GM18507 (cell line): ENCODE measurements at places on chromosomes 3 and 15.

DNA sequence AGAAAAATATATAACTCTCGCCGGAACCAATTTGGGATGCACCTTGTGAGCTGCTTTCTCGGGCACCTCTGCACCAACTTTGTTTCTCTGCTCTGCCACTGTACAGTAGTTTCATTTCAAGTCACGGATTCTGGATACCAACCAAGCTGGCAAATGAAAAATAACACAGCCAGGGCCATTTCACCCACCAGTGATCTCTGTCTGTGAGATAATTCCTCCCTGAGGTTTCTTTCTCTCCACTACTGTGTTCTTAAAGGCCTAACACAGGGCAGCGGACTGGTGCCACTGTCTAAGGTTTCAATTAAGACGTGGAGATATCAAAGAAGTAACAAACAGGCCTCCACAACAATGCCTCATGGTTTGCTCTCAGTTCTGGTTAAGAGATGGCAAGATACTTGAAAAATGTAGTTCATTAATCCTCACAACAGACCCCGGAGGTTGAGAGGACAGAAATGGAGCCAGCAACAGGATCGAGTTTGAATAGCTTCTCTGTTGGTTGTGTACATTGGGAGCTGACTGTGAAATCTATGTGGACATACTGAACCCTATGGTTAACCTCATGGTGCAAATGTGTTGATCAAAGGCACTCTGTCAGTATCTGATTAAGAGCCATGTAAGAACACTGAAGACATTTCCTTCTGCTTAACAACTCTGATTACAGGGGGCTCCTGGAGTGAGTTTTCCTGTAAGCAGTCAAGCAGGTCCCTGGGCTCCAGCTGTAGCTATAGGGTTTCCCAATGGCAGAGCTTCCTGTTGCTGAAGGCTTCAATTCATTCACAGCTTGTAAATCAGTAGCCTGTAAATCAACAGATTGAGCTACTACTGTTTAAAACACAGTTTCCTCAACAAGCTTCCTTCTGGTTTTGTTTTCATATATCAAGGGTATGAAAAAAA lies 470.5 kb downstream of the EPHA3 start:
- DNase-seq: no peak

GRCh38 chr15:52080031-52080430 lies 32.5 kb downstream of the BCL2L10 start:
- DNase-seq: no peak

DNA sequence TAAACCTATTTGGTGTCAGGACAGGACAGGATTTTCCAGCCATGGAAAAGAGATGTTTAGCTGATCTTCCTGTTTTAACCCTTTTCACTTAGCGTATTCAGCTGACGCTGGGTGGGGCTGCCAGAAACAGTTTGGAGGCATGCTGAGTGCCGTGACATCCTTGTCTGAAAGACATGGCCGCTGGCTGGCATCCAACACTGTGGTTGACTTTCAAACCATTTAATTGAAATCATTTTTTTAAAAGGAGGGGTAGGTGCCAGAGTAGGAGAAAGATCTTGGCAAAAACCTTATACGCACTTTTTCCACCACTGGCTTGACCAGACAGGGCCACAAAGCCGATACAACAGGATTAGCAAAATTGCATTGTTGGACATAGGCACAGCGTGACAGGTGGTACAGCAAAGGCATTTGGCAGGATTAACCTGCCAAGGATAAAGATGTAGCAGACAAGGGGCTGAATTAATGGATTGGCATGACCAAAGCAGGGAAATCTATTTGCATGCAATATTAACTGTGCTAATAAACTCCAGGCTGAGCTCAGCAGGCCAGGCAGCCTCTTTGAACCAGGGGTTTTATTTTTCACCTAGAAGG lies 131.8 kb upstream of the TOPAZ1 start:
- no peak for DNase-seq

- DNase-seq: no peak
These were observed 45.4 kb downstream of the COMMD2 start for GRCh38 chr3:149706905-149707304.

GRCh38 chr3:188126934-188127333 lies 27.0 kb upstream of the LPP start:
- DNase-seq: no peak

DNA sequence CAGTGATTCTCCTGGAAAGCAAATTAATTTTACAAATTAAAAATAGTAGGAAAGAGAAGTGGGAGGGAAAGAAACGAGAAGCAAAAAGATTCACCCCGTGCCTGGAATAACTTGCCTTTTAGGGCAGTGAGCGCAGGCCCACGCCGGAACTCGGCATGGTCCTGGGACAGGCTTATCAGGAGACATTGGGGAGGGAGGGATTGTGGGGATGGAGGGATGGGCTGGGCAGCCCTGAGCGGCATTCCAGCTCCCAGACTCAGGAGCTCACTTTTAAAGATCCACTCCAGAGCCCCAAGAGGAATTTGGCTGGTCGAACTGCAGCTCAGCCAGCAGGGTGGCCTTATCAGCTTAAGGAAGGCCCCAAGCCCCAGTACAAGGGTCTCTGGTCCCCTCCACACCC lies 117.9 kb downstream of the ADCY5 start:
- no peak for DNase-seq

DNA sequence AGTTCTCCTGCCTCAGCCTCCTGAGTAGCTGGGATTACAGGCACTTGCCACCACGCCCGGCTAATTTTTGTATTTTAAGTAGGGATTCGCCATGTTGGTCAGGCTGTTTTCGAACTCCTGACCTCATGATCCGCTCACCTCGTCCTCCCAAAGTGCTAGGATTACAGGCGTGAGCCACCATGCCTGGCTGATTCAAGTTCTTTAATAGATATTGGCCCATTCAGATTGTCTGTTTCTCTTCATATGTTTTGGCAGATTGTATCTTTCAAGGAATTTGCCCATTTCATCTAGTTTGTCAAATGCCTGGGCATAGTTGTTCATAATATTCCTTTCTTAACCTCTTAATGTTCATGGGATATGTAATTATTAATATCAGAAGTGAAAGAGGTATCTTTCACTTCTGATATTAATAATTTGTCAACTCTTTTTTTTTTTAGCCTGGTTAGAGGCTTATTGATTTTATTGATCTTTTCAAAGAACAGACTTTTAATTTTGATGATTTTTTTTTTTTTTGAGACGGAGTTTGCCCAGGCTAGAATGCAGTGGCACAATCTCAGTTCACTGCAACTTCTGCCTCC lies 40.2 kb upstream of the ZFAND6 start:
- DNase-seq: no peak

DNA sequence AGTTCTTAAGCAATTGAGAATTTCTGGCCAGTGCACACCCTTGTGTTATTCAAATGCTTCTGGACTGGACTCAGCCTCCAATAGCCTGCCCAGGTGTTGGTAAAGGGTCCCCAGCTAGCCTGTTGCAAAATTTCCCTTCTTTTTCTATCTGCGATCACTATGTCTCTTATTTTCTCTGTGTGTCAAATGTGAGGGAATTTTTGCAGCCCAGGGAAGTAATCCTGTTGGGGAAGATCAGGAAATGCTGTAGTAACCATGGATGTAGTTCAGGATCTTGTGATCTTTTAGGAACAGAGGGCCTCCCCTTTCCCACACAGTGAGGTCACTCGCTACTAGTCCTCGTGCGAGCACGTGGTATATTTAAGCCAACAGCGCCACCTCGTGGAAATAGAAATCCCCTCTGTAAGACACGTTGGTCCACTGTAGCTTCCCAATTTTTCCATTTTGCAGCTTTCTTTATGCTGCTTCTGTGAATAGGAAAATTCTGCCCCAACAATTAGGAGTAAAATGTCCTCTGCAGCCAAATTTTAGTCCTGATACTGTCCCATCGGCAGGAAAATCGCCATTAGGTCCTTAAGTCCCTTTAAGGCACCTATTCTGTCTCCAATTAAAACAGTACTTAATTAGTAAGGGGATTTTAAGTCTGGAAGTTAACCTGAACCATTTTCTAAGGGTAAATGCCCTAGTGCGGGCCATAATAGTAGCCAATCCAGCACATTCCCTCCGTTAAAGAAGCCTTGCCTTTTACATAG lies 4.0 kb upstream of the SMCO1 start:
- DNase-seq: no peak

DNA sequence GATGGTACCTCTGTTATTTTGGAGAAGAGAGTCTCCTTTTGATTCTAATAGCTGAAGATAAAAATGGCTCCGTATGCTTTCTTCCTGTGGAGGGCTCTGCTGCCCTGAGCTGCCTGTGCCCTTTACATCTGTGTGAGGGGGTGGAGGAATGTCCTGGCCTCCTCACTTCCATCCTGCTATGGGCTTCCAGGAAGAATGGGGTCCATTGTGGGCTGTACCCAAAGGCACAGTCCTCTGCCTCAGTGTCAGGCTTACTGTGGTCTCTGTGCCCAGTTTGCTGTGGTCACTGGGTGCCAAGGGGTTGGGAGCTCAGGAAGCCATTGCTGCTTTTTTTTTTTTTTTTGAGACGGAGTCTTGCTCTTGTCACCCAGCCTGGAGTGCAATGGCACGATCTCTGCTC lies 14.4 kb downstream of the DAG1 start:
- no peak for DNase-seq

GRCh38 chr3:81707996-81708395 lies 53.4 kb downstream of the GBE1 start:
- DNase-seq: no peak

- DNase-seq: no peak
These were observed 7.4 kb upstream of the GSK3B start for GRCh38 chr3:120101624-120102023.

DNA sequence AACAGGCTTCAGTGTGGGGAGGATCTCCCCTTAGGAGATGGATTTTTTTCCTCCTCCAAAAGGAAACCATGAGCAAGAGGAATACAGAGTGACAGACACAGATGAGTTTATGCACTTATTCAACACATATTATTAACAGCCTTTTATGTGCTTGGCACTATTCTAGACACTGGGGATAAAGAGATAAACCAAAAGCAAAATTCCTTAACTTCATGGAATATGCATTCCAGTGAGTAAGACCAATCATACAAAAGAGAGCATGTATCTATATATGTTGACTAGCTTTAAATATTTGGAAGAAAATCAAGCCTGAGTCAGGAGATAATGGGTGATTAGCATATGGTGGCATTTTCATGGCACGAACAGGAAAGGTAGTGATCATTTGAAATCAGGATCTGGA lies 284.4 kb upstream of the RASGRP1 start:
- no peak for DNase-seq

- no peak for DNase-seq
These were observed 20.5 kb downstream of the LPP start for GRCh38 chr3:188174317-188175044.

GRCh38 chr3:190593075-190593474 lies 79.2 kb downstream of the IL1RAP start:
- DNase-seq: no peak

- no peak for DNase-seq
These were observed 175.4 kb upstream of the CMC1 start for GRCh38 chr3:28066020-28066419.

DNA sequence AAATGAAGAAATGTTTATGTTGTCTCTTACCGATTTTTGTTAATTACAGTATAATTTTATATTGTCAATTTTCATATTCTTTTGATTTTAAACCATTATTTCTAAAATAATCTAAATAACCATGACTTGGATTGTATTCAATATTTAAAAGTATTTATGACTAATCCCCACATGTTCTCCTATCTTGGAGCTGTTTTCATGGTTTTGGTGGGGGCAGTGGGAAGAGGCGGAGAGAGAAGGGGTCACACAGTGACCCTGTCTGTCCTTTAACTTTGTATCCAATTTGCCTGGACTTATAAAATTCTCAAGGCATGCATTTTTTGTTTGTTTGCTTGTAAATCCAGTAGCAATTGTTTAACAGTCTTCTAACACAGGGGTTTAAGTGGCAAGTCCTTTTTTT lies 407.4 kb downstream of the NTRK3 start:
- no peak for DNase-seq

GRCh38 chr3:31862666-31863279 lies 118.3 kb downstream of the OSBPL10 start:
- no peak for DNase-seq

DNA sequence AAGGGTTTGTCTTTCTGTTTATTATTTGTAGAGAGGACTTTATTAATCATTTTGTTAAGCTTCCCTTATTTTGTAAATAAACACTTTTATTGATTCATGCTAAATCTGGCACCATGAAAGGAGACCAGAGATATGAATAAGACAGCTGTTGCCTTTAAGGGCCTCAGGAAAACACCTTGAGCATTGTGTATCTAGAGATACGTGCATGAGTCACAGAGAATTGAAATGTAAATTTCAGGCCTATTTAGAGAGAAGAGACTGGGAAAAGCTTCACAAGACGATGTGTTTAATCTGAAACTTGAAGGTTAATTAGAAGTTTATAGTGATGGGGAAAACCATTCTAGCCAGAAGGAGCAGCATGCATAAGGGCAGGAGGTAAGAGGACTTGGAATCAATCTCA lies 28.6 kb upstream of the UTS2B start:
- no peak for DNase-seq

DNA sequence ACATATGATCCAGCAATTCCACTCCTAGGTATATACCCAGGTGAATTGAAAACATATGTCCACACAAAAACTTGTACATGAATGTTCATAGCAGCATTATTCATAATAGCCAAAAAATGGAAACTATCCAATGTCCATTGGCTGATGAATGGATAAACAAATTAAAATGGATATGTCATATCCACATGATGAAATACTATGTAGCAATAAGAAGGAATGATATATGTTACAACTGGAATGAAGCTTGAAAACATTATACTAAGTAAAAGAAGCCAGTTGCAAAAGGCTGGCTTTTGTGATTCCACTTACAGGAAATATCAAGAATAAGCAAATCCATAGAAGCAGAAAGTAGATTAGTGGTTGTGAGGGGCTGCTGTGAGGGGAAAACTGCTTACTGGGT lies 33.7 kb downstream of the BNC1 start:
- no peak for DNase-seq

DNA sequence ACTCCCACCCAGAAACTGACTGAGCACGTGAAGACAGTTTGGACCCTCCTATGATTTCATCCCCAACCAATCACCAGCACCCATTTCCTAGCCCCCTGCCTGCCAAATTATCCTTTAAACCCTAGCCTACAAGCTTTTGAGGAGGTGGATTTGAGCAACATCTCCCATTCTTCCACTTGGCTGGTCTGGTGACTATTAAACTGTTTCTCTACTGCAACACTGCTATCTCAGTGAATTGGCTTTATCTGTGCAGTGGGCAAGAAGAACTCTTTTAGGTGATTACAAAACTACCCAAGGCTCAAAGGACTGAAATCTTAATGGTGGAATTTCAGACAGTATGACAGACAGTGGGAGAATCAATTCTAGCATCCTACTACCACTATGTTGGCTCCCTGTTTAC lies 57.6 kb downstream of the FOXB1 start:
- no peak for DNase-seq

GRCh38 chr3:12758025-12758781 lies 856 bp downstream of the TMEM40 start:
- DNase-seq: no peak

DNA sequence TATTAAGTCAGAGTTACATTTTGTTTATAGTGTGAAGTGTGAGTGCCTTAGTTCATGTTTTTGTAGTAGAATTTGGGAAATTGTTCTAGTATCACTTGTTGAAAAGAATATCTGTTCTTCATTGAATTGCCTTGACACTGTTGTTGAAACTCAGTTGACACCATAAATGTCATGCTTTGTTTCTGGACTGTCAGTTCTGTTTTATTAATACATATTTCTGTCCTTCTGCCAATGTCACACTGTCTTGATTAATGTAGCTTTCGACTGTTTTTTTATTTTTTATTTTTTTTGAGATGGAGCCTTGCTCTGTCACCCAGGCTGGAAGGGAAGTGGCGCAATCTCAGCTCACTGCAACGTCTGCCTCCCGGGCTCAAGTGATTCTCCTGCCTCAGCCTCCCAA lies 59.1 kb downstream of the CHD2 start:
- DNase-seq: no peak

- DNase-seq: no peak
These were observed 116.1 kb downstream of the ANP32A start for GRCh38 chr15:68704496-68705021.

GRCh38 chr3:73385568-73385967 lies 239.2 kb downstream of the PDZRN3 start:
- DNase-seq: no peak
